Stimulated activated naive CD4-positive, alpha-beta T cell treated with Interleukin-2 at 50 U/mL for 16 hours (primary cell): ENCODE measurements at places on chromosomes 1 and 21.

DNA sequence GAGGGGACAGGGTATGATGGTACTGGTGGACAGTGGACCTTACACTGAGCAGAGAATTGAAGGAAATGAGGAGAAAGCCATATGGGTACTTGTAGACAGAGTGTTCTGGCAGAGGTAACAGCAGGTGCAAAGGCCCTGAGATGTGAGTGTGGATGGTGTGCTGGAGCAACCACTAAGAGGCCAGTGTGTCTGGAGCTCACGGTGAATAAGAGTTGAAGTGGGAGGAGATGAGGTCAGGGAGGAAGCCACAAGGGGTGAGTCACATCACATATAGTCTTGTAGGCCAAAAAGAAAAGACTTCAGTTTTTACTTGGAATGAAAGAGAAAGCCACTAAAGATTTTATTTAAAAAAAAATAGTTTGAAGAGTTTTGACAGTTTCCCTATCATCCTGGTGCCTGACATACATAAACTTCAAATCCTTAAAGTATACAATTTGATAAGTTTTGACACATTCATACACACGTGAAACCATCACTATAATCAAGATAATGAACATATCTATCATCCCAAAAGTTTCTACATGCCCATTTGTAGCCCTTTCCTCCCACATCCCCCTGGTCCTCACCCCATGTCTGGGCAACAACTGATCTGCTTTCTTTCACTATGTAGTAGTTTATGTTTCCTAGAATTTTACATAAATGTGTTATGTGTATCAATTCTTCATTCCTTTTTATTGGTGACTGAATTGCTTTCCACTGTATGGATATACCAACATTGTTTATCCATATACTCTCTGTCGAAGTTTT, 148.4 kb downstream of the GPATCH2 start:
- DNase-seq = peak; percentile 37

DNA sequence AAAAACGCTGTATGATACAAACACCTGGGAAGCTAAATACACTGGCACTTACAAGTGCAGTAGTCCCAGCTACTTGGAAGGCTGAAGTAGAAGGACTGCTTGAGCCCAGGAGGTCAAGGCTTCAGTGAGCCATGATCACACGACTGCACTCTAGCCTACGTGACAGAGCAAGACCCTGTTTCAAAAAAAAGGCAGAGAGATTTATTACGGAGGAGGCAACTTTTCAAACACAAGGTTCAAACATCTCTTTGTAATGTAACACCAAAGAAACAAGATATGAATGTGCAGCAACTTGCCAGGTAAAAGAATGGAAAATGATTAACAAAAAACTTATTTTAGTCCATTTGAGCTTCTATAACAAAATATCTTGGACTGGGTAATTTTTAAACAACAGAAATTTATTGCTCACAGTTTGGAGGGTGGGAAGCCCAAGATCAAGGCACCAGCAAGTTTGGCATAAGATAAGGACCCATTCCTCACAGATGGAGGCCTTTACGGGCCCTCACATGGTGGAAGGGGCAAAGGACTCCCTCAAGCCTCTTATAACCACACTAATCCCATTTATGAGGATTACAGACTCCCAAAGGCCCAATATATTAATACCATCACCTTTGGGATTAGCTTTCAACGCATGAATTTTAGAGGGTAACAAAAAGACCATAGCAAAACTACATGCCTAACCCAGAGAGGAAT, 73.3 kb downstream of the EVI5 start:
- DNase-seq = no peak

GRCh38 chr1:209882942-209883340, 55.1 kb upstream of the SYT14 start:
- no peak for DNase-seq

DNA sequence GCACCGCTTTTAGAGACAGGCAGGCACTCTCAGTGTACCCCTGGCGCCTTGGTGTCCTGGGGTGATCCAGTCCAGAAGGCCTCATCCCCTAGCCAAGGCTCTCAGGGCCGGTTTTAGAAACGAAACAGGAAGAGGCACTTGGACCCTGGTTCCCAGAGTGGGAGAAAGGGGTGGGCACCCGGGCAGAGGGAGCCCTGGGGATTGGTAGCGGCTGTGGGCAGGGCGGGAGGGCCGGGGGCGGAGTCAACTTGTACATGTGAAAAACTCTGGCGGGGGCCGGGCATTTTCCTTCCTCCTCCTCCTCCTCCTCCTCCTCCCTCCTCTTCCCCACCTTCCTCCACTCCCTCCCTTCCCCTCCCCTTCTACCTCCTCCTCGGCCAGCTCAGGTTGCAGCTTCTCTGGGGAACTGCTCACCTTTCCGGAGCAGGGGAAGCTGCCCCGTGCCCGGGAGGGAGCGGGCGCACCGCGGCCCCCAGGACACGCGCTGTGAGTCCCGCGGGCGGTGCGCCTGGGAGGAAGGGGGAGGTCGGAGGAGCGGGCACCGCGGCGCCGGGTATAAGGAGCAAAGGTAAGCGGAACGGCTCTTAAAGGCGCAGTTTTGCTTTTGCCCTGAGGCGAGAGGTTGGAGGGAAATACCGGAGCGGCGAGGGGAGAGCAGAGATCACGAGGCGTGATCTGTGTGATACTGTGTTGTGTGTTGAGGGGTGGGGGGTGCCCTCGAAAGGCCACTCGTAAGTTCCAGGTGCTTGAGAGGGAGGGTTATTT, at the start of gene CDK18:
Gene CDK18 (plus strand): TSS at position 359 of the 765 bp plus-strand sequence. CDS start 18,499 bp downstream, outside the sequence.
- peak; percentile 30 for DNase-seq
